Iris pigment epithelial cell (primary cell): ENCODE measurements at places on chromosomes 4 and X.

DNA sequence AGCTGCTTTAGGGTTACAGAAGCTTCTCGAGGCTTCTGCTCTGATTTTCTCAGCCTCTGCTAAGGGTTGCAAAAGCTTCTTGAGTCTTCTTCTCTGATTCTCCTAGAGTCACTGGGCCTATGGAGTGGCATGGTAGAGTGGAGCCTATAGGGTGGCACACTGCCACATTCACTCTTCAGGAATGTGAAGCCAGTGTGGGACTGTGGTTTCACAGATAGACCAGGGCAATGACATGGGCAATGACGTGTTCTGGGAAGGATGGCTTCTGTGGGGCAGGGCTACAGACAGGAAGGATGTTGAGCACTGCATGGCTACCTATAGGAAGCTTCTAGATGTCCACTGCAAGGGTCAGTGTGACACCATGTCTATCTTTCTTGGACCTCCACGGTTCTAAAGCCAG is 11.0 kb upstream of the MAMLD1 start:
- no peak for DNase-seq

DNA sequence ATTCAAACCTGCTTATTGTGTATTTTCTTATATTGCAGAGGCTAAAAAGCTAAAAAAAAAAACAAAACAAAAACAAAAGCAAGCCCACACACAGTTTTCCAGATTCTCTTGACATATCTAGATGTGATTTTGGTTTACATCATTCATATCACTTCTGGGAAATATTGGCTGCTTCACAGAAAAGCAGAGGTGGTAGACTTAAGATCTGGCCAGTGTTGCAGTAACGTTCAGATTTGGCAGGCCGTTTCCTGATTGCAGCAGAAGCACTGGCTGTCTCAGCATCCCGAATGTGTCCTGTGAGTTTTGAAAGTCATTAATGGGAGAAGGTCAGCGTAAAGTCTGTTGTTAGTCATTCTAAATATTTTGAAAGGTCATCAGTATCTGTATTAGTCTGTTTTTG is 2062.0 kb downstream of the ARAP2 start:
- peak; percentile 81 for DNase-seq

DNA sequence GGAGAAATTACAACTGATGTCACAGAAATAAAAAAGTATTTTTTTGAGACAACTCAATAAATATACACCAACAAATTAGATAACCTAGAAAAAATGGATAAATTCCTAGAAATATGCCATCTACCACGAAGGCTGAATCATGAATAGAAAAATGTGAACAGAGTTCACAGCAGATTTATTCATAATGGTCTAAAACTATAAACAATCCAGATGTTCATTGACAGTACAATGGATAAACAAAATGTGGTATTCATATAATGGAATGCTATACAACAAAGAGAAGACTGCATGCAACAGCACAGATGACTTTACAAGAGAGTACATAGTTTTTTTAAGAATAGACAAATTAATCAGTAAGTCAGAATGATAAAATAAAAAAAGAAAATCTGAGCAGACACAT is 55.2 kb downstream of the CLOCK start:
- DNase-seq = peak; percentile 51

DNA sequence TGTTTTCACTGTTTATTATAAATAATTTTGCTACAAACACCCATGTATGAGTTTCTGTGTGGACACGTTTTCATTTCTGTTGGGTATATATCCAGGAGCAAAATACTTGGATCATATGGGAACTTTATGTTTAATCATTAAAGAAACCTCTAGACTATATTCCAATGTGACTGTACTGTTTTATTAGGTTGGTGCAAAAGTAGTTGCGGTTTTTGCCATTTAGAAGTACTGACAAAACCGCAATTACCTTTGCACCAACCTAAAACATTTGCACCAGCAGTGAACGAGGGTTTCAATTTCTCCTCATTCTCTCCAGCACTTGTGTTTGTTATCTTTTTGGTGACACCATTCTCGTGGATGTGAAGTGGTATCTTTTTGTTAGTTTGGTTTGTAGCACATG is 565.0 kb downstream of the TRIML1 start:
- DNase-seq = no peak

DNA sequence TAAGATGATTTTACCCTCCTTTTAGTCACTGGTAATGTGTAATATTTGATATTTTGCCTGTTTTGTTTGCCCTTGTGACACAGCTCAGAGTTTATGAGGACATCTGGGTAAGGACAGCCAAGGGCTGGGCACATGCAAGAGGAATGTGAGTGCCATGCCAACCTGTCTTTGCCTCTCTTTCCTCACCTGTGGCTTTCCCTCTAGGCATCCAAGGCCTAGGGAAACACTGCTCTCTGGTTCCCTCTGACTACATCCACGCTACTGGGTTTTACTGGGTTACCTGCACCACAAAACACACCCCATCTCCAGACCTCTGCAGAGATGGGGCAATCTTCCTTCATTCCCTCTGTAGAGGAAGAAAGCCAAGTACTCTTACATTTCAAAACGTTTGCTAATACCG is 7.7 kb downstream of the HPGDS start:
- no peak for DNase-seq

DNA sequence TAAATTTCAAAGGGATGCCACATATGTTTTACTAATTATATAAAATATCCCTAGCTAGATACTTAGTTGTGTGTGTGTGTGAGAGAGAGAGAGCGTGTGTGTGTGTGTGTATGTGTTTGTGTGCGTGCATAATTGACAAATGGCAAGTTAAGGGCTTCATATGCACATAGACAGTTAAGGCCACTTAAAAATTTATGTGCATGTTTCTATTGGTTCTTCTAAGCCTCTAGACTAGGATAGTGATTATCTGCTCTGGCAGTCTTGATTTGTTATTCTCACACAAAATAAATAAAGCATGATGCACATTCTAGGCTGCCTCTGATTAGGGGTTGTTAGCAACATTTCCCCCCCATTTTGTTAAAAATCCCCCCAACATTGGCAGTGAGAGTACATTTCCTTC is 279.0 kb upstream of the TAPT1 start:
- no peak for DNase-seq

- no peak for DNase-seq
Observed at GRCh38 chrX:153814591-153815315, 15.6 kb downstream of the PDZD4 start.

DNA sequence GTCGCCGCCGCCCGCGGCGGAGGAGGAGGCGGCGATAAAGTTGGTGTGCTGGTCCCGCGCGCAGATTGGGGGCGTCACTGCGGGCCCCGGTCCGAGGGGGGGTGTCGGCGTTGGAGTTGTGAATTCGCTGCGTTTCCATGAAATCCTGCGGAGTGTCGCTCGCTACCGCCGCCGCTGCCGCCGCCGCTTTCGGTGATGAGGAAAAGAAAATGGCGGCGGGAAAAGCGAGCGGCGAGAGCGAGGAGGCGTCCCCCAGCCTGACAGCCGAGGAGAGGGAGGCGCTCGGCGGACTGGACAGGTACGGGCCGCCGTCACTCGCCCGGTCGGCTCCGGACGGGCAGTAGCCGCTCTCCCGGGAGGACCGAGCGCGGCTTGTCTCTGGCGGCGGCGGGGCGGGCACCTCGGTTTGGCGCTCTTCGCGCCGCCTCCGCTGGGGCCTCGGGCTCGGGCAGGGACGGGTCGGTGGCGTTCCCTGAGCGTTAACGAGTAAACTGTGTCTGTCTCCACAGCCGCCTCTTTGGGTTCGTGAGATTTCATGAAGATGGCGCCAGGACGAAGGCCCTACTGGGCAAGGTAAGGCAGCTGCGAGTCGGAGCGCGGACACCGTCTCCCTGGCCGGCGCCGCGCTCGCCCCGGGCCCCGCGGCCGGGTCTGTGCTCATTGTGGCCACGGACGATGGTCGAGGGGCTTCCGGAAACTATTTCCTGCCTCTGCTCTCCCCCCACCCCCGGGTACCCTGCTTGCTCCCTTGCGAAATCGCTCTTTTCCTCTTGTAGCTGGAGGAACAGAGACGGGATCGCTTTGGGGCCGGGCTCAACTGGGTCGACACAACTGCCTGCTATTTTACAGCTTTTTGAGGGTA is 658 bp downstream of the KDM6A start:
- DNase-seq = peak; percentile 63
